Naive thymus-derived CD8-positive, alpha-beta T cell (primary cell): ENCODE measurements at places on chromosomes 6 and 20. TPM values are rescaled to one million over a fixed set of nuclear protein-coding genes. Genes with fewer than 3 reads are reported as not detected.

TNF gene
- total RNA-seq: 2.3 TPM

HCK gene
- total RNA-seq: 0.71 TPM

TMC2 gene
- total RNA-seq: not detected

ZNF311 gene
- 0.49 TPM for total RNA-seq

TBC1D32 gene
- total RNA-seq: 14.2 TPM

BNIP5 gene
- total RNA-seq: not detected

SMLR1 gene
- total RNA-seq: not detected

CRIP3 gene
- total RNA-seq: 4.1 TPM

TNNC2 gene
- 0.58 TPM for total RNA-seq

HLA-DPB1 gene
- 42.8 TPM for total RNA-seq

RSPO3 gene
- total RNA-seq: not detected

ARMC2 gene
- total RNA-seq: 7.6 TPM

AFDN gene
- 9.4 TPM for total RNA-seq

BPI gene
- total RNA-seq: not detected

DOK5 gene
- total RNA-seq: not detected

GLP1R gene
- total RNA-seq: not detected

TNXB gene
- total RNA-seq: 17.8 TPM

MED20 gene
- total RNA-seq: 8.8 TPM

PPP1R3G gene
- total RNA-seq: not detected

MOG gene
- total RNA-seq: not detected

C20orf141 gene
- total RNA-seq: not detected

LTA gene
- 14.3 TPM for total RNA-seq

CDH22 gene
- total RNA-seq: not detected
